AML-193 (cell line): ENCODE measurements at places on chromosomes 2 and 18.

GRCh38 chr2:239181903-239182581 is 218.8 kb downstream of the HDAC4 start:
- no peak for DNase-seq

GRCh38 chr2:19360266-19360965 is 2.0 kb upstream of the OSR1 start:
- no peak for DNase-seq

GRCh38 chr2:44786817-44787214 is 154.7 kb upstream of the SIX3 start:
- DNase-seq = no peak

DNA sequence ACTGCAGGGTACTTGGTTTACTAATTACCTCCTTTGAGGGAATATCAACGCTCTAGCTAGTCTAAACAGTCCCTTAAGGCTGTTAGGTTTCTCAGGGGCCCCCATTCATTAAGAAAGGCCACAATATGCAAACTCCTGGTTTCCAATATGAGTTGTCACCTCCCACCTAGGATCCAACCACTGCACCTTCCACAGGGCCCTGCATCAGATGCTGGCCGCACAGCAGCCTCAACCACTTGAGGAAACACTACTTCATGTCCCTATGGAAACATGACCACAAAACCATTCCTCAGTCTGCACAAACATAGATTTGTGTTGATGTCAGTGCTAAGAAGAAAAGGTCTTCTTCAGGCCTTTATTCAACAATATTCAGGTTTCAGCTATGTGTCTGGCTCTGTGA is 40.9 kb downstream of the STAT4 start:
- no peak for DNase-seq

DNA sequence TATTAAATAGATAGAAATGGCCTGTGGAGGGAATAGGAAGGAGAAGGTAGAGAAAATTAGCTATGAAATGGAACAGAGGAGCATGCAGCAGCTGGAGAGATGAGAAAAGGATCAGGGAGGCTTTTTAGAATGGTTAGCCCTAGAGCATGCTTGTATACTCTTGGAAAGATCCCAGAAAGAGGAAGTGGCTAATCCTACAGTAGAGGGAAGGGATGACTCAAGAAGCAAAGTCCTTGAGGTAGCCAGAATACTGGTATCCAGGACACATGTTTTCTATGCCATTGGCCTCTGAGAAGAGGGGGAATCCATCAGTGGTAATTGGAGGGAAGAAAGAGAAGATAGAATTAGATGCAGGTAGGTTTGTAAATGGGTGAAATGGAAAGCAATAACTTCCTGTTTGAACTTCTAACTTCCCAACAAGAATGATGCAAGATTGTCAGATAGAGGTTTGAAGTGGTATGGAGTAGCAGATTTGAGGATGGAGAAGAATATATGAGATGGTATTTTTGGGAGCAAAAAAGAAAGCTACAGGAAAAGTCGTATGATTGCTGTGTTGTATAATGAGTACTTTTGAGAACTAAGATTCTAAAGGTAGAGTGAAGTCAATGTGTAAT is 17.1 kb upstream of the OSBPL6 start:
- DNase-seq = peak; percentile 33

GRCh38 chr2:11305958-11306357 is 38.5 kb downstream of the ROCK2 start:
- DNase-seq = no peak

GRCh38 chr2:150165442-150165841 is 322.0 kb downstream of the RND3 start:
- no peak for DNase-seq

- DNase-seq = no peak
These were observed 148.3 kb downstream of the MEIS1 start for GRCh38 chr2:66582987-66583880.

- no peak for DNase-seq
These were observed 7.6 kb downstream of the CYBRD1 start for GRCh38 chr2:171529914-171530313.

DNA sequence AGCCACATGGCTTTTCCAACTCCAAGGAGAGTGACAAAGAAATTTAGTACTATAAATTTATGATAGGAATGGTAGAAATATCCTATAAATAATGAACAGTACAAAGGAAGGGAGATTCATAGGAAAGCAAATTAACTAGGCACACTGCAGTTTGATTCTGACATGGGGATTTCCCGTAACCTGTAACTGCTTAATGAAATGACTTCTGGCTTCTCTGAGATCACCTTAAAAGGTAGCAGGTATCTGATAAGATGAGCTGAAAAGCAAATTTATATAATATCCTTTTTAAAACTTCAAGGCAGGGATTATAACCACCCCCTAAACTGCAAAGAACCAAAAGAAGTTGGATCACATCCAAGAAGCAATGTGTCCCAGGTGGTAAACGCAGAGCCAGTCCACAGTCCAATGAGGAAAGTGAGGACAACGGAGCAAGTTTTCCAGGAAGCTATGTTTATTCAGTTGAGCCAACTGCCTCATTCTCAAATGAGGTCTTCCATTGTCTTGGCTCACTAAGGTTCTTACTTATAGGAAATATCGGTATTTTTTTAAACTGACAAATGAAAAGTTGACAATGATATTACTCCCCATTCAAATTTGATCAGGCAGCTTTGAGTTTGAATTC is 43.0 kb downstream of the WIPF1 start:
- DNase-seq = no peak

DNA sequence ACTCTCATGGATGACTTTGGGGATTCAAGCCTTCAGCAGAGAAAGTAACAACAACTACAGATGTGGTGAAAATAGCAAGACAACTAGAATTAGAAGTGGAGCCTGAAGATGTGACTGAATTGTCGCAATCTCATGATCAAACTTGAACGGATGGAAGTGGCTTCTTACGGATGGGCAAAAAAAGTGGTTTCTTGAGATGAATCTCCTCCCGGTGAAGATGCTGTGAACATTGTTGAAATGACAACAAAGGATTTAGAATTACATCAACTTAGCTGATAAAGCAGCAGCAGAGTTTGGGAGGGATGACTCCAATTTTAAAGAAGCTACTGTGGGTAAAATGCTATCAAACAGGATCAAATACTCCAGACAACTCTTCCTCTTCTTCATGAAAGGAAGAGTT is 43.1 kb downstream of the AAK1 start:
- DNase-seq = no peak

- DNase-seq = peak; percentile 90
These were observed 1.4 kb upstream of the ZNF804A start for GRCh38 chr2:184596819-184597411.

DNA sequence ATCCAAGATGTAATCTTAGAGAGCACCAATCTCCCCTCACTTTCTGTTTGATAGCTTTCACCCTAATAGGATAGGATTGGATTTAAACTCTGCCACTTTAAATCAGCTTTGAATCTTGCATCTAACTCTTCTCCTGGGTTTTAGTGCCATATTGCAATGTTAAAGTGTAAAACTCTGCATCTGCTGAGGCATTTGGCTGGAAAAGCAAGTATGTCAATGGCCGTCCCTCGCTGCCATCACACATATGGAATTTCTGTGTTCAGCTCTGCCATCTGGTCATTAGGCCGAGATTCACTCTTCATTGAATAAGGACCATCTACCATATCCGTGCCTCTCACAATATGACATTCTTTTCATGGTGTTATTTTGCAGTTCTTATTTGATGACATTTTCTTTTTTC is 728.1 kb upstream of the PIK3C3 start:
- no peak for DNase-seq

GRCh38 chr2:72815655-72816278 is 10.1 kb downstream of the EXOC6B start:
- DNase-seq = no peak

DNA sequence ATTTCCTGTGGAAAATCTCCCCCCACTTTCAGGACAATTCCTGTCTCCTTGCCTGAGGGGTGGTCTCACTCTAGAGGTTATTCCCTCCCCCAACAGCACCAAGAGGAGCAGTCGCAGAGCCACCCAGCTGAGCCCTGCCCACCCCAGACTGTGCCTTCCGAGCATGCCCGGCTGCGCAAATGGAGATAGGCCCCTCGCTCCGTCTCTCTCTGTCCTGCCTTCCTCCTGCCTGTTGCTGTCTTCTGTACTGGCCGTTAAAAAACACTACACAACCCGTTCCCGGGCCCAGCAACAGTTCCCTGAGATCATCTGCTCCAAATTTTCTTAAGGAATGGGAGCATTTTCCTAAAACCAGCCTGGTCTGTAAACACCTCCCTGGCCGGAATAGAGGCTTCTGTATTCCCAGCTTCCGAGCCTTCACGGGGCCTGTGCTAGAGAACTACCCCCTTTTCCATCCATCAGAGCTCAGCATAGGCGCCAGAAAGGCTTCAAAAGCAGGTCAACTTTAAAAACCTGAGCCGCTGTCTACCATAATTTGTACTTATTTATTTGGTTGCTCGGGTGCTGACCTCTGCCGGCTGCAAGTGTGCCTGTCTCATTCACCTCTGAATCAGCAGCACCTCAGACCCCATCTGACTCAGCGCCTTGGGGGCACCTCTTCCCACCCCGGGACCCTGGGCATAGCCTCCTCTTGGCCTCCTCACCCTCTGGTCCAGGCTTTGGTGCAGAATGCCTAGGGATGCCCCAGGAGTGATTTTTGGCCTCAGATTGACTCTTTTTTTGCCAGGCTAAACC is 159.4 kb downstream of the PXDN start:
- DNase-seq = no peak

GRCh38 chr2:127163921-127164320 is 56.2 kb downstream of the CYP27C1 start:
- DNase-seq = no peak

DNA sequence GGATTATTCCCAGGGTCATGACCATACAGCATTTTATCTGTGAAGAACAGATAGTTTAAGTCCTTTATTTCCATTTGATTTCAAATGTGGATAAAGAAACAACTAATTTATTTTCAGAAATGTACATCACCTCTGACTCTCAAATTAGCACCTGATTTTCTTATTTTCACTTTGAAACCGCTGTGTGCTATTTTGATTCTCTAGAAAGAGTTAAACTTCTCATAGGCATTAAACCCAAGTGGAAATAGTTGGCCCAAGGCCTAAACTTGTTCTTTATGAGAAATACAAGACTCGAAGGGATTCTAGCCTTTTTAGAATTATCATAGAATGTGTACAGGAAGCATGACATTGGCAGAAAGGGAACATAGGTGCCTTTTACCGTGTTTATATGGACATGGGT is 41.5 kb upstream of the LTBP1 start:
- DNase-seq = no peak

GRCh38 chr2:6977113-6977741 is 60.0 kb downstream of the RNF144A start:
- DNase-seq = no peak

GRCh38 chr2:207505728-207506127 is 24.0 kb upstream of the CREB1 start:
- DNase-seq = peak; percentile 75
